Activated T-cell treated with anti-CD3 and anti-CD28 coated beads for 24 hours (primary cell): ENCODE measurements at places on chromosomes 3 and 15.

DNA sequence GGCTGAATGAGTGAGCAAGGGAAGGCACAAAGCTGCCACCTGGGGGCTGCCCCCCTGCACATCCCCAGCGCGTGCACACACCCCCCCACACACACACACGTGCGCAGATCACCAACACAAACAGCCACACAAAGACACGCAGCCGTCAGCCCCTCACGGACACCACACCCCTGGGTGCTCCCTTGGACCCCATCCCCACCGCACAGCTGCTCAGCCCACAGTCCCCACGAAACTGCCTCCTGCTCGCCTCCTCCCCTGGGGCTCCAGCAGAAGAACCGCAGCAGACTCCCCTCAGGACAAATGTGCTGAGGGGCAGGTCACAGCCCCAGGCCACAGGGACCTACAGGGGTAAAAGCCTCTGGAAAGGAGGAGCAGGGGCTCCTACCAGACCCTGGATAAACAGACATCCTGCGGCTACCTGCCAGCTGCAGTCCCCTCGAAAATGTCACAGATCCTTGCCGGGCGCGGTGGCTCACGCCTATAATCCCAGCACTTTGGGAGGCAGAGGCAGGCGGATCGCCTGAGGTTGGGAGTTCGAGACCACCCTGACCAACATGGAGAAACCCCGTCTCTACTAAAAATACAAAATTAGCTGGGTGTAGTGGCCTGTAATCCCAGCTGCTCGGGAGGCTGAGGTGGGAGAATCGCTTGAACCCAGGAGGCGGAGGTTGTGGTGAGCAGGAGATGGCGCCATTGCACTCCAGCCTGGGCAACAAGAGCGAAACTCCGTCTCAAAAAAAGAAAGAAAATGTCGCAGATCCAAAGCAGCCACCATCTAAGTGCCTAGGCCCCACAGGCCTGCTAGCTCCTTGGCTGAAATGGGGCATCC lies 6.5 kb downstream of the TWF2 start:
- DNase-seq, result no peak

GRCh38 chr15:28901987-28902745 lies 16.4 kb downstream of the APBA2 start:
- no peak for DNase-seq

GRCh38 chr3:57001356-57001755 lies 59.1 kb upstream of the SPATA12 start:
- DNase-seq, result no peak

DNA sequence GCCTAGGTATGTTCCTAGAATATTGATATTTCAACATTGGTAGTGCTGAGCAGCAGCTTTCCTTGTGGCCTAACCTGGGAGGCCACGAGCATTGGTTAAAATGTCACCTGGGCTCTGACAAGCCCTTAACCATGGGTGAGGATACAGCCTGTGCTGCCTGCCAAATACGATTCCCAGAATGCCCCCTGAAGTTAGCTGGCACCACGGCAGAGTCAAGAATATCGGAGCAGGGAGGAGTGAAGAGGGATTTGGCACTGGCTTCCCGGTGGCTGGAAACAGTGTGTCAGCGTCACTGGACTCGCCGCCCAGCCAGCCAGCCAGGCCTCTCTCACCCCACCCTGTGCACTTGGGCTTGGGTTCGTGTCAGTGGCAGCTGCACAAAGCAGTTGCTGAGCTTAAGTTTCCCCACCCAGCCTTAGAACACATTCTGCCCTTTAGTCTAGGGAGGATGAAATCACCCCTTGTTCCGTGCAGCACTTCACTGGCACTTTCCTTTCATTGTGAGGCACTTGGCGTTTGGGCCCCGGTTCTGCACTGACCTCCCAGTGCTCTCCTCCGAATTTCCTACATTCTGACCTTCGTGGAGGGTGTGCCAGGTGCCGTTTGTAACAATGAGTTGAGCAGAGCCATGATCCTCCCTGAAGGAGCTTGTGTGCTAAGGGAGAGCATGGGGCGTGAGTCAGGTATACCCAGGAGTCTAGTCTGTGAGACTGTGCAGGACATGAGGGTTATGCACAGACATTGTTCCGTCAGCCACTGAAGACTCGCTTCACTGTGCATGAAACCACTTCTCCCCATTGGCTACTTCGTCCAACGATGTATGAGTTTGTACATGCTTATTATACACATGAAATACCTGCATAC lies 152.8 kb upstream of the BHLHE40 start:
- DNase-seq, result no peak

- peak; percentile 20 for DNase-seq
Observed at GRCh38 chr3:58237941-58238681, 519 bp downstream of the ABHD6 start.

DNA sequence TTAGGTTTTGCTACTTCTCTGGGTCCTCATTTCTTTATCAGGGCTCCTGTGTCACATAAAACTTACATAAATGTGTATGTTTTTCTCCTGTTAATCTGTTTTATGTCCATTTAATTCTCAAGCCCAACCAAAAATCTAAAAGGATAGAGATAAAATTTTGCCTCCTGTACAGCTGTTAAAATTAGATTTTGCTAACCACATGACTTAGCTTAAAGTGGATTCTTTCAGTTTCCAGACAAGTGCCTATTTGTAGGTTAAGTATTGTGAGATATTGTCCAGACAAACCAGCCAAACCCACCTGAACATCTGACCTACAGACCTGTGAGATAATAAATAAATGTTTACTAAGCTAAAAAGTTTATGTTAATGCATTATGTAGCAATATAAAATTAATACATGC lies 465.5 kb downstream of the SI start:
- DNase-seq, result no peak

DNA sequence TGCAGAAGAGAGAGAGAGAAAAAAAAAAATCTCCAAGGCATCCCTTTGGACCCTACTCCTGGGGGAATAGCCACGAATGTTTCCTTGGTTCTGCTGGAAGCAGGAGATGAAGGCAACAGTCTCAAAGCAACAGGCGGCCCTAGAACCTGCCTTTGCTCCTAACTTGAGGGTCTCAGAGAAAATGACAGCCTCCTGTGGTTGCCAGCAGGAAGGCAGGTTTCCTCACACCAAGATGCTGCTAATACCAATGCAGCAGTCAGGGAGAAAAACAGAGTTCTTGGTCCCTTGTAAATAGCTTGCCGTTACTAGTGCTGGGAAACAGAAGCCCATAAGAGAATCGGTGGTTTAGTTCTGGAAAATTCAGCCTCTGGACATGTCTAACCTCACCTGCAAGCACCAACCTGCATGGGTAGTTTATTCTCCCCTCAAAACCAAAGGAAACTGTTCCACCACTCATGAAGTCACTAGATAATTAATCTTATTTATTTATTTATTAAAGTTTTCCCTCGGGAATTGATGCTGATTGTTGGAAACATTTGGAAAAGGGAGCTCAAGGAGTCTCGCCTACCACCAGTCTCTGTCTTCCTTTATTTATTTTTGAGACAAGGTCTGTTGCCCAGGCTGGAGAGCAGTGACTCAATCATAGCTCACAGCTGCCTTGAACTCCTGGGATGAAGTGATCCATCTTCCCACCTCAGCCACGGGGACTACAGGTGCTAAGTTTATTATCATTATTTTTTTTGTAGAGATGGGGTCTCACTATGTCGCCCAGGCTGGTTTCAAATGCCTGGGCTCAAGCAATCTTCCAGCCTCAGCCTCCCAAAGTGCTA lies 883 bp upstream of the FRMD4B start:
- DNase-seq, result no peak

- no peak for DNase-seq
Observed at GRCh38 chr15:39054128-39054732, 489.6 kb upstream of the RASGRP1 start.

DNA sequence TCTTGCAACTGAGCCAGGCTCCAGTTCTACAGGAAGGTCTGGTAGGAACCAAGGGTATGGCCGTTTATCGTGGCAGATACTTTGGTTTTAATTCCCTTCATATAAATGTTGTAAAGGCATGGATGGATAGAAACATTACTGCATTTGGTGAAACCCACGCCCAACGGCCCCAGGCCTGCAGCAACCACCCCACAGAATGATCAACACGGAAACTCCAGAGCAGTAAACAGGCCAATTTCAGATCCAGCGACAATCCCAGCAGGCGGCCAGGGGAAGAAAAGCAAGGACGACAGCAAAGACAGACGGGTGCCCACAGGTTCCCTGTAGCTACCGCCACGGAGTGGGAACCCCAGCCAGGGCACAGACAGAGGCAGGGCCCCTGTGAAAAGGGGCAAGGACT lies 32.6 kb upstream of the PCSK6 start:
- no peak for DNase-seq

- no peak for DNase-seq
Observed at GRCh38 chr3:54358316-54358715, 236.0 kb downstream of the CACNA2D3 start.

GRCh38 chr3:52402101-52402521 lies 42.8 kb downstream of the SEMA3G start:
- DNase-seq, result no peak

DNA sequence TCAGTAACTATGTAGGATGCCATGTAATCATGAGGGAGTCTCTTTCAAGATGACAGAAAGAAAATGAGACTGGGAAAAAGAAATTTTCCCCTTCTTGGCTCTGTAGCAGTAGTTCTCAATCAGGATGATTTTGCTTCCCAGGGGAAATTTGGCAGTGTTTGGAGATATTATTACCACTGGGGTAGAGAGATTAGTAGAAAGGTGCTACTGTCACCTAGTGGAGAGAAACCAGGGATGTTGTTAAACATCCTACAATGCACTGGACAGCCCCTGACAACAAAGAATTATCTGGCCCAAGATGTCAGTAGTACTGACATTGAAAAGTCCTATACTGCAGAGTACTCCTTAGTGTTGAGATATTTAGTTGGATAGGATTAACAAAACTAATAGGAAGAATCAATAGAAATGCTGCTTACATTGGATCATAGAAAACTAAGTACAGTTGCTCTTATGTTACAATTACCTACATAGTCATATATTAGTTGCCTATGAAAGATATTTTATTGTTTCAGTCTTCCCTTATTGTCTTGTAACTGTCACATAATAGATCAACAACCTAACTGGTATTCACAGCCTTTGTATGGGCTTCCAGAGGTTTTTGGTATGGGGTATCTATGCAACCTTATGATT lies 433.3 kb downstream of the RAP2B start:
- no peak for DNase-seq

DNA sequence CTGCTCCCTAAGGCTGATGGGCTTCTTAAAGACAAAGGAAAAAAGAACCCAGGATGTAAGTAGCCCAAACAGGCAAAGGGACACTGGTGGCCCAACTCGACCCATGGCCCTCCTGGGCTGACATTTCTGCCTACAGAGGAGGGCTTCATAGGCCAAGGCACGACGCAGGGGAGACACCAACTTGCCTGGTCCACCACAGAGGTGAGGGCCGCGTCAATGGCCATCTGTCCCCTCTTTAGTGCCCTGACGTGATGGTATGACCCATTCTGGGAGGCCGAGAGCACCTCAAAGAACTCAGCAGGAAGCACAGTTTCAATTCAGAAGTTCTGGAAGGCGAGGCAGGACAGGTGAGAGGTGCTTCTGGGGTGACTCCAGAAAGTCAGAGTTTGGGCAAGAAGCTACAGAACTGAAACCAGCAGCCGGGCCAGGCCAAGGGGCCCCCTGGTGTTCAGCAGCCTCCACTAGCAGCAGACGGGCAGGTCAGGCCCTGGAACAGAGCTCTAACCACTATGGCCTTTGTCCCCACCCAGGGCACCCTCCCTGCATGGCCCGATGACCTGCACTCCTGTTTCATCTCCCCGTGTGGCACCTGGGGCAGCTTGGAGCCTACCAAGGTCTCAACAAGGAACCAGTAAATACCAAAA lies 45.1 kb downstream of the HMCES start:
- no peak for DNase-seq

GRCh38 chr15:57761562-57761961 lies 55.0 kb downstream of the POLR2M start:
- DNase-seq, result no peak

DNA sequence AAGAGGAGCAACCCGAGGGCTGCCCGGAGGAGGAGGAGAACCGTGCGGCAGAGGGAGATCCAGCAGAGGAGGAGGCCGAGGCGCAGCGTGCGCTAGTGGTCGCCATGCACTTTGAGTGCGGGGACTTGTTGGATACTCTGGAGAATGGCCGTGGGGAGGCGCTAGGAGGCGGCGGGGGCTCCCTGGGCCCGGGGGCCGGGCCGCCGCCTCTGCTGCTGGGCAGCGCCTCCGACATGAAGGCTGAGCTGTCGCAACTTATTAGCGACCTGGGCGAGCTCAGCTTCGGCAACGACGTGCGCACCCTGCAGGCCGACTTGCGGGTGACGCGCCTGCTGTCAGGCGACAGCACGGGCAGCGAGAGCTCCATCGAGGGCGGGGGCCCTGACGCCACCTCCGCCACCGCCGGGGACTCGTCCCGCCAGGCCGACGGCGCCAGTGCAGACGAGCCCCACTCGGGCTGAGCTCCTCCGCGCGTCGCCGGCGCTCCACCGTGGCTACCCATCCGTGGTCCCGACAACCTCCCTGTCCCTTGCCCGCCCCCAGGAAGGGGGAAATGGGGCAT lies 2.0 kb downstream of the FAM43A start:
- peak; percentile 74 for DNase-seq

GRCh38 chr3:156801746-156802145 lies 24.4 kb upstream of the LEKR1 start:
- no peak for DNase-seq

DNA sequence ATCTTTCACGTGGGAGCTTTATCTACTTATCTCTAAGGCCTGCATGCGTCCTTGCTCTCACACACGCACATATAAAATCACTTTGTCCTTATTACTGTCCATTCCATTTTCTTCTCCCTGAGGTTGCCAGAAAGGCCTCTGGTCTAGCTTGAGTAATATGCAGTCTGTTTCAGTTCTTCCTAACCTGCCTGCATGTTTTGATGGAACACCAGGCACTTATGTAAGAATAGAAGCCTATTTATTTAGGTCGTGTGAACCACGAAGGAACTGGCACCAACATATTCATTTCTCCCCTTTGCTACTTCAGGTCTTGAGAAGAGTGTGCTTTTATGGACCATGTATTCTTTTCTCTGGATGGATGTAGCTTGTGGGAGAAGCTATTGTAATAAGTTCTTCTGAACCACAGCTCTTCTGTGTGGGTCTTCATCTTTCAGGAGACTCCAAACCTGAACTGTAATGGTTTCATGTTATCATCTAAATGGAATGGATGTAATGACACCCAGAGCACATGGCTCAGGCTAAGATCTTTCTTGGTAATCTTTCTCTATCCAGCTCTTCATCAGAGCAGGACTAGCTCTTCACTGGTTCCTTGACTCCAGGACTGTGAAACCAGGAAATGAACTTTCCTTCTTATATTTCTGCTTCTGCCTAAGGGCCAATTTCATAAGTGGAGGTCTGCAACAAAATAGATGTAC lies 53.8 kb downstream of the UBE2E2 start:
- DNase-seq, result no peak

GRCh38 chr3:191282251-191283185 lies 46.7 kb upstream of the CCDC50 start:
- no peak for DNase-seq

- DNase-seq, result no peak
Observed at GRCh38 chr3:62109534-62109933, 263.8 kb downstream of the FEZF2 start.

- no peak for DNase-seq
Observed at GRCh38 chr3:54384279-54384678, 261.9 kb downstream of the CACNA2D3 start.

- DNase-seq, result no peak
Observed at GRCh38 chr15:43370310-43370974, 401 bp downstream of the ZSCAN29 start.
